Thymus (tissue), 14 donors: ENCODE measurements at places on chromosomes 6 and 20.
A peak's percentile ranks its signal among the peaks of the same experiment; 100 is the strongest.

DNA sequence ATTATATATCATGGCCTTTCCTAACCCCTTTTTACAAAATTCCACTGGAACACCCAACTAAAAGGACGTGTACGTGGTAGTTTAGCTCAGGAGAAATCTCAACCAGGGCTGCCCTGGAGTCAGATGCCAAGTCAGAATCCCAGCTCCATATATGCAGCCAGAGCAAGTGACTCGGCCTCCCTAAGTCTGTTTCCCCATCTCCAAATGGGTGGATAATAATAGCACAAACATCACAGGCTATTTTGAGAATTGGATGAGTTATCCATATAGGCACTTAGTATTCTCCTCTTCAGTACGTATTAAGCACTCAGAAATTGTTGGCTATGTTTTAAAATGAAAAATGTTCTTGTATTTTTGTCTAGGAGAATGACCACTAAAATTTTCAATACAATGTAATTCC, 481.5 kb downstream of the CD109 start:
- no peaks in the 10 kb centered on the region for H3K36me3 ChIP-seq
- H3K4me3 ChIP-seq, result no peak overlapping the region
- no peaks in the 10 kb centered on the region for H3K4me1 ChIP-seq
- DNase-seq, result no peak
- H3K27ac ChIP-seq, result no peak overlapping the region

DNA sequence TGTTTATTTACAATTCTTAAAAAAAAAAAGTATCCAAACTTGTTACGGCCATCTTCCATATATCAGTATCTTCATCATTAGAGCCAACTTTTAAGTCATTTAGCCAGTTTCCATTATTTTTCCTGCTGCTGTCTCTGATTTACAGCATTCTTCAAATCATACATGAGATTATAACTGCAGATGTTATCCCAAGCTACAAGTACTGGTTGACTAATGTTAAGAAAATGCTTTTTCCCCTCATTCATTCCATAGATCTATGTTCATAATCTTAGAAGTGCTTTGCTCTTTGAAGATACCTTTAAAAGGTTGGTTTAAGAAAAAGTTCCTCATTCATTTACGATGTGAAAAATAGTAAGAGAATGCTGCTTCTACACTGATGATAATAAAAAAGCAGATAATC, 158.7 kb downstream of the RNGTT start:
- H3K36me3 ChIP-seq, result no peaks in the 10 kb centered on the region
- no peaks in the 10 kb centered on the region for H3K4me1 ChIP-seq
- no peaks in the 10 kb centered on the region for H3K27me3 ChIP-seq
- H3K27ac ChIP-seq, result no peak overlapping the region

DNA sequence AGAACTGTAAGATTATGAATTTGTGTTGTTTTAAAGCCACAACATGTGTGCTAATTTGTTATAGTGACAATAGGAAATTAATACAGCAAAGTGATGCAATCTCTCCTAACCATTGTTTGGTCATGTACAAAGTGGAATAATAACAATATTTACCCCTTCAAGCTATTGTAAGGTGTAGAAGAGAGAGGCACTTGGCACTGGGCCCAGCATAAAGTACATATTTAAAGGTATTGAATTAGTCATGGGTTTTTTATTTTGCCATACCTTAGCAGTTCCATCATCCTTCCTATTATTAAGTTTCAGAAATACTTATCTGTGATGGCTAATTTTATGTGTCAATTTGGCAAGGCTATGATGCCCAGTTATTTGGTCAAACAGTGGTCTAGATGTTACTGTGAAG, 322.4 kb upstream of the TSHZ2 start:
- no peaks in the 10 kb centered on the region for H3K36me3 ChIP-seq
- no peak overlapping the region for H3K27ac ChIP-seq
- H3K4me1 ChIP-seq, result no peaks in the 10 kb centered on the region
- H3K27me3 ChIP-seq, result no peaks in the 10 kb centered on the region
- no peak for DNase-seq

DNA sequence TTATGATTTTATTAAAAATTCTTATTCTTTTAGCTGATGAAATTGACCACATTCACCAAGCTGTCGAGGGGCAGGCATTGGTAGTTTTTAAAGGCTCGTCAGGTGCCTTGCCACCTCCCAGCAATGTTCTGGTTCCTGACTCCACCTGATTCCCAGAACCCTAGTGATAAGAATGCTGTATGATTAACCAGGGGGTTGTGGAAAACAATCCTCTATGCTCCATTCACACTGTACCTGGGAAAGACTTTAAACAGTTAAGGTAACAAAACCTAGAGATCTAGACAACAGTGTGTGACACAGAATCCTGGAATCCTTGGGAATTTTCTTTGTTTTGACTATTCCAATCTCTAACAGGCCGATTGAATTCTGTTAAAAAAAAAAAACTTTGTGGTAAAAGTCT, 165.7 kb upstream of the OLIG3 start:
- no peaks in the 10 kb centered on the region for H3K4me1 ChIP-seq
- no peak overlapping the region for H3K4me3 ChIP-seq
- no peaks in the 10 kb centered on the region for H3K36me3 ChIP-seq
- H3K27ac ChIP-seq, result no peak overlapping the region

DNA sequence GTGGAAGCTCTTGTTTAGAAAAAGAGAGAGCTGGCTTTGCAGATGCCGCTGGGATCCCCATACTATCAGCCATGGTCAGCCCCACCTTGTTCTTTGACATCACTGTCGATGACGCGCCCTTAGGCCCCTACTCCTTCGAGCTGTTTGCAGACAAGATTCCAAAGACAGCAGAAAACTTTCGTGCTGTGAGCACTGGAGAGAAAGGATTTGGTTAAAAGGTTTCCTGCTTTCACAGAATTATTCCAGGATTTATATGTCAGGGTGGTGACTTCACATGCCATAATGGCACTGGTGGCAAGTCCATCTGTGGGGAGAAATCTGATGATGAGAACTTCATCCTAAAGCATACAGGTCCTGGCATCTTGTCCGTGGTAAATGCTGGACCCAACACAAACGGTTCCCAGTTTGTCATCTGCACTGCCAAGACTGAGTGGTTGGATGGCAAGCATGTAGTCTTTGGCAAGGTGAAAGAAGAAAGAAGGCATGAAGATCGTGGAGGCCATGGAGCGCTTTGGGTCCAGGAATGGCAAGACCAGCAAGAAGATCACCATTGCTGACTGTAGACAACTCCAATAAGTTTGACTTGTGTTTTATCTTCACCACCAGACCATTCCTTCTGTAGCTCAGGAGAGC, 2.4 kb upstream of the BLCAP start:
- no peak overlapping the region for H3K27ac ChIP-seq
- H3K27me3 ChIP-seq, result peaks cover 2% of the 10 kb centered on the region
- peaks cover 23% of the 10 kb centered on the region for H3K4me1 ChIP-seq

- DNase-seq, result no peak
- peaks cover 4% of the 10 kb centered on the region for H3K4me1 ChIP-seq
- no peaks in the 10 kb centered on the region for H3K36me3 ChIP-seq
- no peaks in the 10 kb centered on the region for H3K27me3 ChIP-seq
Measured at GRCh38 chr6:150537893-150538292, 61.8 kb upstream of the PLEKHG1 start.

GRCh38 chr6:3911614-3912336, 62.6 kb downstream of the FAM50B start:
- peak overlapping the region; percentile 26 for H3K27ac ChIP-seq
- H3K36me3 ChIP-seq, result no peaks in the 10 kb centered on the region
- no peak overlapping the region for H3K4me3 ChIP-seq
- no peak for DNase-seq
- peaks cover 21% of the 10 kb centered on the region for H3K4me1 ChIP-seq
